A549 (cell line): ENCODE measurements at places on chromosomes 13 and 19. TPM values are rescaled to one million over a fixed set of nuclear protein-coding genes. Genes with fewer than 3 reads are reported as not detected.

- DNase-seq, result no peak
These were observed 14.5 kb downstream of the ZNF708 start for GRCh38 chr19:21314676-21315075.

GRCh38 chr19:11580116-11580515 lies 2.7 kb upstream of the ACP5 start:
- DNase-seq, result no peak

Gene EDDM13
- not detected in 3 replicates for polyA plus RNA-seq

- DNase-seq, result no peak
These were observed 8.7 kb downstream of the SIRT2 start for GRCh38 chr19:38890686-38891085.

DNA sequence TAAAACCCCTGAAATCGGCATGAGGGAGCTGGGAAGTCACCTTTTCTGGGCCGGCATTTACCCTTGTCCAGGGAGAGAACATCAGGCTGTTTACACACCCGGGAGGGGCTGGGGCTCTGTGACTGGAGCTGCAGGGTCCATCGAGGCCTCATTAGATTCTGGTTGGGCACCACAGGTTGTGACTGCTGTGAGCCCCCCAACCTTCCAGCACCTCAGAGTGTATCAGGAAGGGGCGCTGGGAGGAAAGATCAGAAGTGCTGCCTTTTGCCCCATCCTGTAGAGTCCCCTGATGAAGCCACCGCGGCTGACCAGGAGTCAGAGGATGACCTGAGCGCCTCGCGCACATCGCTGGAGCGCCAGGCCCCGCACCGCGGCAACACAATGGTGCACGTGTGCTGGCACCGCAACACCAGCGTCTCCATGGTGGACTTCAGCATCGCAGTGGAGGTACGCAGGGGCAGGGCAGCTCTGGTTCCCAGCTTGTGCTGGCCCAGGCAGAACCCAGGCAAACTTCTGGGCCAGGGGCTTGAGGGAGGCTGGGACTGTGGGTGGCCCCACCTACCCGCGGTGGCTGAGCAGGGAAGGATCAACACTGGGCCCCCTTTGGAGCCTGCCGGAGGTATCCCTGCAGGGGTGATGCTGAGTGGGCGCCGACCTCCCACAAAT lies 136.4 kb downstream of the STK24 start:
- DNase-seq, result no peak

Gene MEIS3
- polyA plus RNA-seq, result 21.8 to 31.4 TPM (median 27.1 TPM) in 3 replicates

Gene KASH5
- polyA plus RNA-seq, result 0.17 TPM in 1 of 3 replicates, not detected in the others

Gene S1PR2
- 0.87 to 0.96 TPM (median 0.93 TPM) in 3 replicates for polyA plus RNA-seq

GRCh38 chr19:32924200-32924599 lies 47.6 kb downstream of the CEP89 start:
- no peak for DNase-seq

Gene KIR3DL3
- polyA plus RNA-seq, result not detected in 3 replicates
